ENCODE measurements at places on chromosomes 3 and 15.

GRCh38 chr15:91578511-91578910 lies 275.0 kb upstream of the SLCO3A1 start:
- DNase-seq: no peak

GRCh38 chr3:142963516-142964448 lies at the start of gene PAQR9:
Gene PAQR9 (minus strand): TSS chr3:142963674. CDS start chr3:142963336, 338 bp downstream.
- DNase-seq: no peak

DNA sequence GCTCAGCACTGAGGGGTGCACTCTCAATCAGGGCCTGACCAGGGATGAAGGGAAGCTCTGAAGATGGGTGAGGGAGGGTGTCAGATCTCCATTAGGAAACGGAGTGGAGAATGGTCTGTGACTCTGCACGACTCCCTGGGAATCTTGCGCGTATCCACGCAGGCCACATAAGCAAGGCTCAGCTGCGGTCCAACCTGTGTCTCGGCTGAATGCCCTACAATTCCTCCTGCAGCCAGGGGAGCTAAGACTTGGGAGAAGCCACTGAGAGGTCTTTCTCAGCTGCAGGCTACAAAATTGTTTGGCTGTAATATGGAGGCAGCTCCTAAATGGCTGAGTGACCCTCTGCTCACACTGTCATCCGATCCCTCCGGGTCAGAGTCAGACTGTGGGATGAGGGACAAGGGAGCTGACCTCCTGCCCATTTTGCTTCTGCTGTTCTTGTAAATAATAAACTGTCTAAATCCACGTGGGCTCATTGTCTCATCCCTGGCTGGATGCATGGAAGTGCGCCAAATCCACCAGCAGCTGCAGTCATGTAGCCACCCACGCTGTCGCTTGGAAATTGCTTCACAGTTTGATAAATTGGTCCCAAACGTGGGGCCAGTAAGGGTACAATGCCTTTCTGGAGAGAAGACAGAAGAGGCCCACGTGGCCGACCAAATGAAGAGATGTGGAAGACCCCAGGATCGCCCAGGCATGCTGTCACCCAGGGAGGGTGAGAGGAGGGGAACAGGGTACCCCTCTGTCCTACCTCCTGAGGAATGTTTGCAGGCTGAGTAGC lies 30.5 kb downstream of the ALS2CL start:
- no peak for DNase-seq

- no peak for DNase-seq
These were observed 303.8 kb downstream of the EPHA3 start for GRCh38 chr3:89411201-89411600.

- no peak for DNase-seq
These were observed 141.3 kb upstream of the PDZRN3 start for GRCh38 chr3:73765878-73766545.

DNA sequence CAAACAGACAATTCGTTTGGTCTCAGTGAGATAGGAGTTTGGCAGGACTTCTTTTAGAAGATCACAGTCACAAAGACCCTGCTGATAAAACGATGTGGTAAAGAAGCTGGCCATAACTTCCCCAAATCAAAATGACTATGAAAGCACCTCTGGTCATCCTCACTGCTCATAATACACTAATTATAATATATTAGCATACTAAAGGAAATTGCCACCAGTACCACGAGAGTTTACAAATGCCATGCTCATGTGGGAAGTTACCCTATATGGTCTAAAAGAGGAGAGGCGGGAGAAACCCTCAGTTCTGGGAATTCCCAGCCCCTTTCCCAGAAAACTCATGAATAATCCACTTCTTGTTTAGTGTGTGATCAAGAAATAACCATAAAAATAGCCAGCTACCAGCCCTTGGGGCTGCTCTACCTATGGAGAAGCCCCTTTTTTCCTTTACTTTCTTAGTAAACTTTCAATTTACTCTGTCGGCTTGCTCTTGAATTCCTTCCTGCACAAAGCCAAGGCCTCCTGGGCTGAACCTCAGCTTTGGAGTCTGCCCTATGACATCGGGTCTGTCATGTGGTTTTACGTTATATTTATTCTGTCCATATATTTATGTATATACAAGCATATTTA lies 115.8 kb upstream of the IGSF10 start:
- no peak for DNase-seq

DNA sequence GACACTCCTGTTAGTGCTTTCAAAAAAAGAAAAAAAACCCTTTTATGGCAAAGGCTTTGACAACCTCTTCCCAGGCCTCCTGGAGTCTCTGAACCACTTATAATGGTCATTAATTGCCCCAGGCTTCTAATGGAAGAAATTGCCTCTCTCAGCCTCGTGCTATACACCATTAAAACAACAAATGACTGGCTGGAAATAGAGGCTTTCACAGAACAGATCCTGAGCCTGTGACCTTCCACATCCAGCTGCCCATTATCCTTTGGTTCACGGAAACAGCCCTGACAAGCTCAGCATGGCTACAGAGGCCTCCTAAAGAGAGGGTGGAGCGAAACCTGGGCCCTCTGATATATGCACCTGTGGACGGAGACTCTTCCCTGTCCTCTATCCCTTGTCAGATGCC lies 26.8 kb upstream of the MKRN3 start:
- DNase-seq: no peak
